ENCODE measurements at places on chromosomes 6 and 20.
A peak's percentile ranks its signal among the peaks of the same experiment; 100 is the strongest.

DNA sequence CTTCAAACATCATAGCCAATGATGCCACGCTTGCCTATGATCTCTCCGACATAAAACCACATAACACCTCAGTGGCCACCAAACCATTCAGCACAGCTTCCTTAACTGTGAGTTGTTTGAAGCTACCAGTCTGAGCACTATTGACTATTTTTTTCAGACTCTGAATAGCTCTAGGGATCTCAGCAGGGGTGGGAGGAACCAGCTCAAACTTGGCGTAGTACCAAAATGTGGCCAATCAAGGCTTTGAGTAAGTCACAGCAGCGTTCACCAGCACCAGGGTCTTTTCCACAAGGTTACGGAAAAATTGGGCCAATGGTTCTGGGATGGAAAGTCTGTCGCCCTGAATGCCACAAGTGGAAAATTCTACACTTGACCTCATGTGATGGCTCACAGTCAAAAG is 70.6 kb downstream of the SMPDL3A start:
- no peak for DNase-seq

DNA sequence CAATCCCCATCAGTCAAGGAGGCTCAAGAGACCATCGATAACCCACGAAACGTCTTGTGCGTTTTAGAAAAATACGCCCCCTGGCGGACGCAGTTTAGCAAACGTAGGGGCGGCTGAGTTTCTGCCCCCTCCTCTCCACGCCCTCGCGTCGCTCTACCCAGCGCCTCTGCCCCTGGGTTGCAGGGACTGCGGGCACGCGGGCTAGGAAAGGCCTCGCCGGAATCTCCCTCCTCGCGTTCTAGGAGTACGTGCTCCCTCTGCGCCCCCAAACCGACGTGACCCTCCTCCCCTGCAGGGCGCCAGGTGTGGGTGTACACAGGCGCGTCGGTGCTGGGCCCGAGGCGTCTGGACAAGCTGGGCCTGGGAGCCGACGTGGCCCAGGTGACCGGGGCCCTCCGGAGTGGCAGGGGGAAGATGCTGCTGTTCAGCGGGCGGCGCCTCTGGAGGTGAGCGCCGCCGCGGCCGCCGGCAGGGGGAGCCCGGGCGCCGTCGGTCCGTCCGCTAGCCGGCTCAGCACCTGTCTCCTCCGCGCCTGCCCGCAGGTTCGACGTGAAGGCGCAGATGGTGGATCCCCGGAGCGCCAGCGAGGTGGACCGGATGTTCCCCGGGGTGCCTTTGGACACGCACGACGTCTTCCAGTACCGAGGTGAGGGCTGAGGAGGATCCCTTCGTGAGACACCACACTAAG is 5.3 kb downstream of the MMP9 start:
- peak; percentile 76 for DNase-seq

DNA sequence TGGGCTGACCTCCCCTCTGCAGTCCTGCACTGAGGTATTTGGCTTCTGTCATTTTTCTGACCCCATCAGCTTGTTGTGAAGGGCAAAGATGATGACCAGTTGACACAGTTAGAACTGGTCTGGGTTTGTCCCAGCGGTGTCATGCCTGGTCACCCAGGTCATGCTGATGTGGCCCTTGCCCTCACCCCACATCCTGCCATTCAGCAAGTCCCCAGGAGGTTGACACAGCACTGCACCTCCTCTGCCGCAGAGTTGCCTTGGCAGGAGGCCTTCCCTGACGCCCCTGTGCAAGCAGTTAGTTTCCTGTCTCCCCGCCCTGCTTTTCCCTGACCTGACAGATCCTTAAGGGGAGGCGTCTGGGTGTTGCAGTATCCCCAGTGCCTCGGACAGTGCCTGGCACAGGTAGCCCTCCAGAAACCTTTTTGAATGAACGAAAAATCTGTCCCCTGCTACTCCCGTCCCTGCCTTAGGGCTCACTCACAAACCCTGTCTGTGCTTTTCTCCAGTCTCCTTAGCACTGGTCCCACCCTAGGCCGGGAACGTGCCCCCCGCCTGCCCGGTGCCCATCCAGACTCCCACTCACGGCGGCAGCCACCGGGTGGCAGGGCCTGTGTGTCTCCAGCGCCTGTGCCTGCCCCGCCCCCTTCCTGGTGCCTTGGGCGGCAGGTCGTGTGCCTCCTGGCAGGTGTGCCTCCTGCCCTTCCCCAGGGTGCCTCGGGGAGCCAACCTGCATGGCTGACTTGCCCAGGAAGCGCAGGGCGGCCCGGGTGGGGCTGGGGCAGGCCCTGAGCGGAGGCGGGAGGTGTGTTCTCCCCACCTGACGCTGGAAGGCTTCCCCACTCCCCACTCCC is 146.3 kb upstream of the RNF24 start:
- no peak for DNase-seq

DNA sequence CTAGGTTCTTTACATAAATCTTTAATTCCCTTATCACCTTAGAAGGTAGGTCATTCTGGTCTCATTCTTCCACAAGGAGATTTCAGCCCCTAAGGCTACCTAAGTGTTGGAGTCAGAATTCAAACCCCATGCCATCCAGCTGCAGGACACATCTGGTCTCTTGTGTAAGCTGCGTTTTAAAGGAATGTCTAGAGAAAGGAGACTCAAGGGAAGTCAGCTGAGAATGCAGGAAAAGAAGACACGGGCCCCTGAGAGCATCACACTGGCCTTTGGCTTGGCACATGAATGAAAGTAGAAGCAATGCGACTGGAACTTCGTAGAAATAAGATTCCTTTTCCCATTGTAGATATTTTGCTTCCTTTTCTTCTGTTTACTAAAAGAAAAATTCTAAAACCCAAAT is 76.7 kb upstream of the SYNJ2 start:
- no peak for DNase-seq

- DNase-seq: no peak
Measured at GRCh38 chr20:22338140-22338708, 246.1 kb downstream of the FOXA2 start.

DNA sequence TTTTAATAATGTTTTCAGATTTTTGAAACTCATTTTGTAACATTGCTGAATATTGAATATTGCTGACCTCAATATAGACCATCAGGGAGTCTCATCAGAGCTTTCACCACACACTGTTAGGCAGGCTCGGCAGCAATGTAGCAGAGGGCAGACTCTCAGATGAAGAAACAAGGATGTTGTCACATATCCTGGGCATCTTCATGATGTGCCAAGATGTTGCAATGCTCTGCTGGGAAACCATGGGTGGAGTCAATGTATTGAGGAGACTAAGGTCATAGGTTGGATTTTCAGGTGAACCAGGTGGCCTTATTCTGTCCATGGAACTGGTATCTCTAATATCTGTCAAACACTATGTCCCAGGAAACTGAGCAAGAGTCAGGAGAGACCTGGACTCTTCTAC is 27.3 kb downstream of the NR2E1 start:
- DNase-seq: no peak

GRCh38 chr6:18110162-18110561 is 12.3 kb downstream of the NHLRC1 start:
- no peak for DNase-seq
